ENCODE measurements at places on chromosomes 4 and X.

DNA sequence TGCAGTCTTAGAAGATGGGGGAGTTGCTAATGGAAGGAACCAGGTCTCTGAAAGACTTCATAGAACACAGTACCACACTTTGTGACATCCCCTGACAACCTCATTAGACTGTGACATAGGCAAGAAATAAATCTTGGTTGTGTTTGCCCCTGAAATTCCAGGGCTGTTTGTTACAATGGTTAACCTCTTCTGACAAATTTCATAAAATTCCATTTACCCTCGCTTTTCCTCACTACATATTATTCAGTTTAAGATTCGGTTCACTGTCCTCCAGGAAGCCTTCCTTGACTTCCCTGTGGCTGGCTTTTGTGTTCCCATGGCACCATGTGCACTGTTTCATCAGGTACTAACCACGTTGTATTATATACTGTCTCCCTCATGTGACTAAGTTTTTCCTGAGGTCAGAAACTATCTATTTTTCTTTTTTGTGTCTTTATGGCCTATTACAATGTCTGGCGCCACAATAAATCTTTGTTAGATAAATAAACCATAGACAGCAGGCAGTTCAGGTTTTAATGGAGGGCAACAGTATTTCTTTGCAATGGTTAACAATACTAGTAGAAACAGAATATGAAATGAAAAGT lies 54.2 kb downstream of the ATXN3L start:
- no peak for DNase-seq

- no peak for DNase-seq
Observed at GRCh38 chr4:86484241-86484640, 109.9 kb upstream of the PTPN13 start.

GRCh38 chr4:168610911-168611530 lies 114.2 kb downstream of the PALLD start:
- DNase-seq, result no peak

DNA sequence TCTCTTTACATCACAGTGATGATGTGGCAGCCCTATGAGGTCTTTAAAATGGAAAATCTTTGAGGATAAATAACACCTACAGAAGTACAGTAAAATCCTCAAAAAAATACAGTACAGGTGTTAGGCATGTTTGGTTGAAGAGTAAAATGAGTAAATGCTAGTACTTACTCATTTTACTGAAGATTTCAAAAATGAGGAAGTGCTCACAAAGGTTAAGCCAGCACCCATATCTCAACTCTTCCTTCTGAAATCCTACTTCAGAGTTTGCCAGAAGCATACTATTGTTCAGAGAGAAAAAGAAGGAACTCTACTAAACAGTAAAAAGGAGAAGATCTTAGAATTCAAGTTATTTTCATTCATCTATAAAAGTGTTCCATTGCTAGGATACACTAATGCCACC lies 130.9 kb downstream of the CBR4 start:
- no peak for DNase-seq

- DNase-seq, result peak; percentile 94
Observed at GRCh38 chr4:152992027-152992426, 55.9 kb downstream of the FHDC1 start.

Measured in RWPE1 (cell line).